ENCODE measurements at places on chromosomes 4 and X. TPM values are rescaled to one million over a fixed set of nuclear protein-coding genes. Genes with fewer than 3 reads are reported as not detected.

SHROOM4 gene
- total RNA-seq = not detected

SLC34A2 gene
- not detected for total RNA-seq

CNOT6L gene
- total RNA-seq = 9.4 TPM

GLRB gene
- 1.00 TPM for total RNA-seq

MAGEA4 gene
- total RNA-seq = not detected

GLOD5 gene
- total RNA-seq = not detected

SPANXB1 gene
- total RNA-seq = 2.2 TPM

XK gene
- total RNA-seq = 0.45 TPM

SLITRK2 gene
- total RNA-seq = not detected

GABRE gene
- 14.5 TPM for total RNA-seq

KLKB1 gene
- total RNA-seq = not detected

LRP2BP gene
- 0.08 TPM for total RNA-seq

VCX3B gene
- total RNA-seq = not detected

THOC2 gene
- total RNA-seq = 36.1 TPM

DNAAF6 gene
- not detected for total RNA-seq

DTHD1 gene
- not detected for total RNA-seq

ASB5 gene
- 0.03 TPM for total RNA-seq

GPR143 gene
- total RNA-seq = 0.21 TPM

TEX13C gene
- not detected for total RNA-seq

AMER1 gene
- total RNA-seq = 2.6 TPM

TMEM255A gene
- total RNA-seq = 0.34 TPM

RTL9 gene
- total RNA-seq = 0.16 TPM

GAGE1 gene
- not detected for total RNA-seq

CLDN34 gene
- not detected for total RNA-seq

PFKFB1 gene
- 0.10 TPM for total RNA-seq

DGAT2L6 gene
- total RNA-seq = not detected

TMEM31 gene
- not detected for total RNA-seq

NWD2 gene
- total RNA-seq = not detected

DACH2 gene
- not detected for total RNA-seq

PROM1 gene
- 0.58 TPM for total RNA-seq

SULT1E1 gene
- total RNA-seq = not detected

UNC5C gene
- total RNA-seq = not detected

NXF2 gene
- not detected for total RNA-seq

TCEAL6 gene
- not detected for total RNA-seq

GATA1 gene
- not detected for total RNA-seq

KLHL13 gene
- total RNA-seq = 0.26 TPM

F9 gene
- total RNA-seq = not detected

FHIP1A gene
- 0.09 TPM for total RNA-seq

RTL3 gene
- 0.15 TPM for total RNA-seq

TCEAL2 gene
- total RNA-seq = not detected

FBXL5 gene
- 33.4 TPM for total RNA-seq

NEXMIF gene
- 0.01 TPM for total RNA-seq

SH3D19 gene
- 22.9 TPM for total RNA-seq

USP17L18 gene
- total RNA-seq = not detected

ASB12 gene
- not detected for total RNA-seq

COL4A6 gene
- 14.4 TPM for total RNA-seq

KCTD8 gene
- not detected for total RNA-seq

Measured in A549 treated with AZD2906 at 1 μM for 4 hours (cell line).